Uterus (tissue), 4 donors: ENCODE measurements at places on chromosomes 1 and 21. TPM values are rescaled to one million over a fixed set of nuclear protein-coding genes. Genes with fewer than 3 reads are reported as not detected.

DNA sequence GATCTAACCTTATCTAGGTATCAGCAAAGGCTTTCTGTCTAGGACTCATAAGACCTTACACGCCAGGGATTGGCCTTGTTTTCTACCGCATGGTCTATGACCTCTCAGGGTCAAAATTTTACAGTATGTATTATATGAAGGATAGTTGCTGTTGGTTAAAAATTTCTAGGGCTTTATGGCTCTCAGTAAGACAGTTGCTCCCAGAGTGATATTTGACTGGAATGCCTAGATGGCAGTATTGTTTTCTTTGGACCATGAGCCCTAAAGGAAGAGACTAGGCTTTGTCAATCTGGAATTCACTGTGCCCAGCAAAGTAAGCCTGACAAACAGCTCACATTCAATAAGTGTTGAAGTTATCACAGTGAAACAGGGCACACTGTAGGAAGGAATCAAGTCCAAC lies 37.6 kb downstream of the C1orf87 start:
- no peak for DNase-seq

GRCh38 chr1:91697861-91698260 lies 188.1 kb downstream of the TGFBR3 start:
- no peak for DNase-seq

- DNase-seq, result no peak
These were observed 41.3 kb downstream of the DYRK1A start for GRCh38 chr21:37407719-37408420.

GRCh38 chr1:58459911-58460310 lies 86.6 kb downstream of the OMA1 start:
- DNase-seq, result no peak

DNA sequence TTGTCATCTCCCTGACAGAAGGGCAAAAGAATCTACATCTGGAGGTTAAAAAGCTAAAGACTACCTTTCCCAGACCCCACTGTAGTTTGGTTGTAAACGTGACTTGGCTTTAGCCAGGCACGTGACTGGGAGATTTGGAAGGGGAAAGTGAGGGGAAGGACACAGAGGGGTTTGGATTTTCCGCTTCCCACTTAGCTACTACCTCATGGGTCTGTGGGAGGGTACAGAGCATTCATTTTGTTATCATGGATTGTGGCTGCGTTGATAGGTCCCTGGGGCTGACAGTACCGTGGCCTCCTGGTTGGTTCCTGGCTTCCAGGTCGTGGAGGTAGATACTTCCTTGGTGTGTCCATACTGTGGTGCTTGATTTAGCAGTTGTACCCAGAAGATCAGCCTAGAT lies 2.6 kb downstream of the CHD1L start:
- DNase-seq, result no peak

GRCh38 chr1:22507587-22507986 lies 55.7 kb upstream of the EPHA8 start:
- no peak for DNase-seq

- no peak for DNase-seq
These were observed 430.7 kb upstream of the ZRANB2 start for GRCh38 chr1:71511505-71511904.

The KCNE1 gene
- total RNA-seq, result 1.0 TPM

- DNase-seq, result no peak
These were observed 64.5 kb downstream of the PLPPR5 start for GRCh38 chr1:98940069-98940721.

GRCh38 chr21:33109574-33110339 lies 39.8 kb downstream of the OLIG1 start:
- DNase-seq, result no peak

The OR2T2 gene
- 0.21 TPM for total RNA-seq

GRCh38 chr1:151680826-151681225 lies 35.8 kb downstream of the CELF3 start:
- no peak for DNase-seq

- DNase-seq, result no peak
These were observed 152.8 kb downstream of the PPP1R12B start for GRCh38 chr1:202501281-202501680.
